ENCODE measurements at places on chromosomes 5 and 9.

DNA sequence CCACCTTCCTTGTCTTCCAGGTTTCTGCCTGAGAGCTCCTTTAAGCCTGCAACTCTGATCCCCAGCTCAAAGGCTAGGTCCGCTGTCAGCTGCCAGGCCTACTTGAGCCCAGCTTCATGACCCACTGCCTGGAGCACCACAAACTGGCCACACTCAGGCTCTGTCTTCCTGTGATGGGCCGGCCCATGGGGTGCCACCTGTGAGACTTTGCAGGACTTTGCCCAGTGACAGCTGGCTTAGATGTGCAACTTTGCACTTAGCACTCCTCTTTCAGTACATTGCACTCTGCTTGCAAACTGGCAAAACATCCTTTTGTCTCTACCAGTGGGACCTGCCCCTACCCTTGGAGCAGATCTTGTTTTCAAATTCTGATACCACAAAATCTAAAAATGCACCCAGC, 311.5 kb upstream of the PDE4D start:
- no peak for DNase-seq

DNA sequence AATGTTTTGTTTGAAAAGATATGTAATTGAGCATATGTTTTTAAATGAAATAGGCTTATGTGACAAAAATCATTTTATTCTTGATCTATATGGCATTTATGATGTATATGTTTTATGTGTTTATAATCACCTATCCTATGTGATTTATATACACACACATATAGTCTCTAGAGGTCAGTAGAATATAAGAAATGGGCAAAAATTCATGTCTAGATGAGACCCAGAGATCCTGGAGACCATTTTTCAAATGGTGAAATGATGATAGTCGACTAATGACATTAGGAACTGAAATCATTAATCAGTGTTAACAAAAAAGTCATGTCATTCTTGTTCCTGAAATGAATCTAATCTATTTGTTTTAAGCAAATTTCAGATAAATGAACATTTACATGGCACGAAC, 709.2 kb upstream of the WWC1 start:
- no peak for DNase-seq

DNA sequence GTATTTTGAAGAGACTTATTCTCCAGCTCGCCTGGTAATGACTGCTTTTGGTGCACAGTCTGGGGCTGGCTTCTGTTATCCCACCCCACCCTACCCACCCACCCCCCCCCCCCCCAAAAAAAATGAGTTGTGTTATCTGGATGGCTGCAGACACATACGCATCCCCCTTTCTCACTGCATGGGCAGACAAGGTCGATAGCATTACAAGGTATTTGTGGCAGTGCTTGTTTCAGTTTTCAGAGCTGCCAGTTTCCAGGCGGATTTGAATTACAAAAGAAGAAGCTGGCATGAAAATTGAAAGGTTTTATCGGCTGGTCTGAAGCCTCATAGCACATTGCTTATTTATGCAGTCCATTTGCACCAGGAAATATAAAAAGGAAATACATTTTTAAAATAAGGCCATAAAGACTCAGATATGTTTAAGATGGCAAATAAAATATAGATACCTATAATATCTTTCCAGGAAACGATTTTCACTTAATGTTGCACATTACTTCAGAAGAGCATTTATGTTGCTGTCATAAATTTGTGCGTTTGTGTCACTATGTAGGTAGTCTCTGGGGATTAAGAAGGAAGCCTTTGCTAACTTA, 85.1 kb upstream of the GRHPR start:
- DNase-seq: no peak

DNA sequence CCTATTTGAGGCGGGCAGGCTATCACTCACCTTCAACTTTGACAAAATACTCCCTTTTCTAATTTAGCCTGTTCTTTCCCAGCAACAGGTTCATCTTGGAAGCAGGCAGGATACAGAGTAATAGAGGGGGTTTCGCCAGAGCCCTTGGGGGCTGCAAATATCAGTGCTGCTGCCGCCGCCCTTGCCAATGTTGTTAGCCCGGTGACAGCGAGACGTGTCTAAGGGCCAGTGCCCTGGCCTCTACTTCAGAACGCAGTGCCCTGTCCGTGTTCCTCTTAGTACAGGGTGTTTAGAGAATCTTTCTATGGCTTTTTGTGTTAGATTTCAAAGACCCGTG, 703 bp downstream of the FAM120AOS start:
- no peak for DNase-seq

DNA sequence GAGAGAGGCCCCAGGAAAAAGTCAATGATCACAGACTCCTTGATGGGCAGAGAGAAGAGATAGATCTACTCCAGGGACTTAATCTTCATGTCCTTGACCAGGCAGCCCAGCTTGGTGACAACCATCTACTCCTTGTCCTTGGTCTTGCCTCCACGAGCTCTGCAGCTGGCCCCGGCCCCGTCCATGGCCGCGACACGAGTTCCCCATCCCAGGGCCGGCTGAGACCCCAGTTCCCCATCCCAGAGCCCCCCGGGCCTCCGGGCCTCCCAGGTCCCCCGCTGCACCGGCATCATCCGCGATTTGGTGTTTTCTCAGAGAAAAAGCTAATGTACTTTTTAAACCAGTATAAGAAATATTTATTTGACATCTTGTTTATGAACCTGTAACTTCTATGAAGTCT, 2.5 kb upstream of the PGGT1B start:
- DNase-seq: no peak

GRCh38 chr5:36521838-36522745, 84.3 kb upstream of the SLC1A3 start:
- no peak for DNase-seq

DNA sequence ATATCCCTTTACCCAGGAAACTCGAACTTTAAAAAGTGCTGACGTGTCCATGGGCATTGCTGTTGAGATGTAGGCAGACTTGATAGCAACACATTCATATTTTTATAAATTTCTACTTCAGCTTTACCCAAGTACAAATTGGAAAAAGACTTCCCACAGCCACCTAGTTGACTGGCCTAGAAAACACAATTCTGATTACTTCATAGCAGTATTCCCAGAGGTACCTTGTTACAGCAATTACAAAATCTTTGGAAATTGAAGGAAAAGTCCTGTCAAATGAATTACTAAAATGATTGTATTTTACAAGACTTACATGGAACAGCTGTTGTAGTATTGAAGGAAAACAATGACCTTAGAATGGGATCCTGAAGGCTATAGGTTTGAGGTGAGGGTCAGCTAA, 130.7 kb upstream of the NREP start:
- no peak for DNase-seq

GRCh38 chr9:113808391-113809358, 67.4 kb upstream of the ZNF618 start:
- DNase-seq: no peak

GRCh38 chr9:2120926-2121689, 106.0 kb downstream of the SMARCA2 start:
- DNase-seq: no peak

- DNase-seq: no peak
Measured at GRCh38 chr9:127777368-127777980, 992 bp downstream of the SH2D3C start.

DNA sequence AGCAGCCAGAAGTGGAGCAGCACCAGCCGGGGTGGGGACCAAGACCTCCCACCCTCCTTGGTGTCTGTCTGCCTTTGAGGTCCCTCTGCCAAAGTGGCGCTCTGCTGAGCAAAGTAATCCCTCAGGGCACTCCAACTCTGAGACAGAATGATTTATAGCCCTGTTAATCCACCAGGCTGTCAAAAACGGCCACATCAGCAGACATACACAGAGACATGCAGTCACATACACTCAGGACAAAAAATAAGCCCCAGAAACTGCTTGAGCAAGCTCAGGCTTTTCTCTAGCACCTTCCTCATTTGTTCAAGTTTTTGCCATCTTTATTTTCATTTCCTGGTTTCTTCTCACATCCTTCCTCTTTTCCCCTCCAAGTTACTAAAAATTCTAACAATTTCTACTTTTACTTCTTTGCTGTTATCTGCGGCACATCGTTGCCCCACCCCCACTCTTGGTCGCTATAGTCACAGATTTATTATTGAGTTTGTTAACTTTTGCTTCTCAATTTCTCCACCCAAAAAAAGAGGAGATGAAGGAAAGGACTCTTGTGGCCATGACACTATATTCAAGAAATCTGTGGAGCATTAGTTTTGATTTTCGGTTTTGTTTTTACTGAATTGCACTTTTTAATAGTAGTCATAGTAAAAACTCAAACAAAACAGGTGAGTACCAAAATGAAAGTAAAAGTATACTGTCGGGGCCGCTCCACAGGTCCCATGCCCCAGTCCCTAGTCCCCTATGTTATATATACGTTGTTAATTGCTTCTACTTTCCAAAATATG, 17.4 kb upstream of the ADRB2 start:
- DNase-seq: no peak

DNA sequence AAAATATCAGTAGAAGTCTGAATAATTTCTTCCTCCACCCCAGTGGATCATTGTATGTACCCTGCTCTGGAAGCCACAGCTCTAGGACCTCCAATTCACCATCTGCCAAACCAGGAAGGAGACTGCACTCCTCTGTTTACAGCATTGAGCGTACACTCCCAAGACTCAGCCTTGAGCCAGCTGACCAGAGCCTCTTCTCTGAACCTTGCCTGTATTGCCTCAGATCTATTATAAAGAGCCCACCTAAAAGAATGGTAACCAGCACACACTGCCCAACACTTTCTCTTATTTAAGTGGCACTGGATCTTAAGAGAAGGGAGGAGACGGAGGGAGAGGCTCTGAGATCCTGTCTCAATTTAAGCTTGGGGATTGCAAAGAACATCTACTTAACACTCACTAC, 217.8 kb upstream of the RASEF start:
- no peak for DNase-seq

DNA sequence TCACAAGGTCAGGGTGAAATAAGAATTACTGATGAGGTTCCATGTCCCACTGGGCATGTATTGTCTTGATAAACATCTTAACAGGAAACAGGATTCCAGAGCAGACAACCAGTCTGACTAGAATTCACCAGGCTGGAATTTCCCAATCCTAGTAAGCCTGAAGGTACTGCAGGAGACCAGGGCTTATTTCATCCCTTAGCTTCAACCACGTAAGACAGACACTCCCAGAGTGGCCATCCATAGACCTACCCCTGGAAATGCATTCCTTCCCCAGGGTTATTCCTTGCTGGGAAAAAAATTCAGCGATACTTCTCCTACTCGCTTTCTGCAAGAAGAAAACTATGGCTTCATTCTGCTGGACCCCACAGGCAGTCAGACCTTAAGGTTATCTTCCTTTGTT, 785.4 kb downstream of the NR2F1-AS1 start:
- no peak for DNase-seq

GRCh38 chr5:157820593-157821252, 38.2 kb downstream of the CLINT1 start:
- DNase-seq: no peak

GRCh38 chr5:175489693-175490443, 11.5 kb downstream of the SFXN1 start:
- DNase-seq: no peak

- DNase-seq: no peak
Measured at GRCh38 chr5:37882636-37883035, 42.8 kb upstream of the GDNF start.

DNA sequence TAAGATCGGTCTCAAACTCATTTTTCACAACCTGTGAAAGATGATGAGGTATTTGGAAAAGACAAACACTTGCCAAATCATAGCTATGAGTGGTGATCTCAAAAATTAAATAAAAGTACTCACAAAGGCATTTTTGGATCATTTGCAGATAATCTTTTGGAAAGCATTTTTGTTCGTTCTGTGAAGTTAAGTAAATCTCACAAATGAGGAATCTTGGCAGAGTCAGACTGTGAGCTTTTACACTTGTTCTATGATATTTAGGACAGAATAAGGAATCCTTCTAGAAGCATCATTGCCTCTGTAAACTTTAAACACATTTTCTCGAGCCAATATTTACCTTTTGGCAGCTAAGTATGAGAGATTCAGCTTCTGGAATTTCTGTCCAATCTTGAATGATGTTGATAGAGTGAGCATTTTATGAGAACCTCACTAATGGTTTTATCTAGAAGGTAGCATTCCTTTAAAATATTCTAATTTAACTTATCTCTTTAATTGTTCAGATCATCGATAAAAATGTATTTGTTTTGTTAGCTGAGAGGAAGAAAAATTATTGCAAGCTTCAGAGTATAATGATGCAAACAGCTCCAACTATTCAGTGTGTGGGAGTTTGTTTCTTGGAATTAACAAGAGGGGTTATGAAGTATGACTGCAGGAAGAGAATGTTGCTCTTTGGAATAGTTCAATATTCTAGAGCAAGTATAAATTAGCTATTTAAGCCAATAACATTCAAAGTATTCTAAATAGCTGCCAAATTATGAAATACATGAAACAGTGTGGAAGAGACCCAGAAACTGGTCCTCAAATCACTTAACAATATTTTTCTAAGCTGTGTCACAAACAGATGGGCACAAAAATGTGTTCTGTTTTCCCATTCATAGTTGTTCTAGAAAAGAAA, 48.6 kb upstream of the SLCO6A1 start:
- DNase-seq: no peak

GRCh38 chr5:106386287-106386686, 1284.5 kb downstream of the EFNA5 start:
- DNase-seq: no peak

GRCh38 chr5:172146748-172147092, 41.3 kb downstream of the STK10 start:
- DNase-seq: no peak

DNA sequence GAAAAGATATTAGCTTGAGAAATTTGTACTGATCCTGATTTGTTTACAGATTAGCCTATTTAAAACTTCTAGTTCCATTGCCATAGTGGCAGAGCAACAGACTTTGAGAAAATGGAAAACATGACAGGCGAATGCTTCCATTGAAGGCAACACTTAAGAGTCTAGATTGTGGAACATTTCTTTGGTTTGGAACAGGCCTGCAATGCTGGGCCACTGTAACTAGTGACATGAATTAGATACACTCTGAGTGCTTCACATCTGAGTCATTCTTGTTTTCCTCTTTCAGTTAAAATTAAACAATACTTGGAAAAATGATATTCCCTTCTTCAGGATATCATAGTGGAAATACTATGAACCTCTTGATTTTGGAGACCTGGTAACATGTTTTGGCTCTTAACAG, 453.6 kb upstream of the TUSC1 start:
- DNase-seq: no peak

DNA sequence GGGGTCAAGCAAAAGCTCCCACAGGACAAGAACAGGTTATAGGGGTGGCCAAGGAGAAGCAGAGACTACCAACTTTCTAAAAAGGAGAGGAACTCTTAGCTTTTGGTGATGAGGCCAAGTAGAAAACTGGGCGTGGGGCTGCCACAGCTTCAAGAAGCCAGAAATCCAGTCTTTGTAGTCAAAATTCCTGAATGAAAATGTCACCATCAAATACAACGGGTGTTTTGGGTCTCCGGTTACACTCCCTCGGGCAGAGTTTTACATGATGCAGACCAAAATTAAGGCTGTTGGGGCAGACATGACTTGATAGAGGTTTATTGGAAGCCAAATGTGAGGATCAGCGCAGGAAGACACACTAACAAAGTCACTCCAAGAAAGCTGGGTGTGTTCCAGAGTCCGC, 29.4 kb upstream of the N4BP3 start:
- DNase-seq: no peak

DNA sequence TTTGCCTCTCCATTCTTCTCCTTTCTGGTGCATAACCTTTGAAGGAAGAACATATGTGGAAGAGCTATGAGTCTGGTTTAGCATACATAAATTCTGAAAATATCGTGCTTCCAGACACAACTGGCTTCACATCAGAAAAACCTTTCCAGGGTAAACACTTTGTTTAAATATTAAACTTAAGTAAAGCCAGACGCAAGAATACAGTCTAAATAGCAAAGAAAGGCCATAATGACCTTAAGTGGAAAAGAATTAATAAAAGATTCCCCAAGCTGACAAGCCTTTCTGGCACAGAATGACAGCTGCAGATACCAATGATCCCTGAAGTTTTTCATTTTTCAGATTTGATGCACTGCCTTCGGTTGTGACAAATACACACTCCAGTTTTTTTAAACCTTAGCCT, 13.5 kb upstream of the TSSK1B start:
- DNase-seq: no peak

Measured in frontal cortex (tissue), 4 donors.